NCI-H1105 treated with DMSO at 0.1 percent for 48 hours (cell line): ENCODE measurements at places on chromosomes 11 and 22.

GRCh38 chr22:42431401-42432019 lies 693 bp downstream of the NFAM1 start:
- DNase-seq = no peak

GRCh38 chr11:110614031-110614430 lies 98.2 kb downstream of the ARHGAP20 start:
- no peak for DNase-seq

DNA sequence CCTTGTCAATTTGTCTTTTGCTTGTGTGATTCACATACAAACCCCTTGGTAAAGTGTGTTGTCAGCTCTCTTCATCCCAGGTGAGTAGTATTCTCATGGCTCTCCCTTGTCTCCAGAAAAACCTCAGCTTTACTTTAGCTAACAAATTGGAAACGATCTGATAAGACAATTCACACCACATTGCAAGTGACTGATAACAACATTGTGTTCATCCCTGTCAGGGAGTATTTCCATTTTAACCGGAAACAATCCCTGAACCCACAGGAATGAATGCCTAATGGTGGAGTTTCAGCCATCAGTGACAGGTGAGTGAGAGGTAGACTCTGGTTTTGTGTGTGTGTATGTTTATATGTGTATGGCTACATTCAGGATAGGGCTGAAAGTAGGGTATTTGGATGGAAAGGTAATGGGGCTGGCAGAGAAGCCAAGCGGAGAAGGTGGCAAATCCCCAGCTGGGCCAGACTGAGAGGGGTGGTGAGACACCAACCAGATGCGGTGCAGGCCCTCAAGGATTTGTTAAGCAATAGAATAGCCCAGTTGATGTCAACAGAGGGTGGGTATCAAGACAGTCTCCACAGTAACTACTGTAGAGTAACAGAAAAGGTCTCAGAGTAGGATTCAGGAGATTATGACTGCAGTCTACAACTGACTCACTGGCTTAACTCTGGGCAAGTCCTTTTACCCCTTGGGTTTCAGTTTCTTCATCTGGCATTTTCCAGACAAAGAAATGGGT lies 7.6 kb downstream of the LRRC51 start:
- DNase-seq = no peak

- no peak for DNase-seq
Observed at GRCh38 chr11:83847467-83848034, 561.4 kb upstream of the CCDC90B start.

DNA sequence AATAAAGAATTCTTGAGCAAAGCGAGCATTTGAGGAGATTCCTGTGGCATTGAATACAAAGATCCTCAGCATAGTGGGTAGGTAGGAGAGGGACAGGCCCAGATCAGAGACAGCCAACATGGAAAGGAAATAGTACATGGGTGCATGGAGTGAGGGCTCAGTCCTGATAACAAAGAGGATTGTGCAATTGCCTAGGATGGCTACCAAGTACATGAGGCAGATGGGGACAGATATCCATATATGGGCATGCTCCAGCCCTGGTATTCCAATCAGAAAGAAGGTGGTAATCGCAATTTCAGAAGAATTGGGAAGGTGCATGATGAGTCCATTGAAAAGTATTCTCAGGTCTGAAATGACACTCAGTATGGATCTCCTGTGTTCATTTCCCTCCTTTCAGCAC lies 8.6 kb downstream of the OR51T1 start:
- no peak for DNase-seq

DNA sequence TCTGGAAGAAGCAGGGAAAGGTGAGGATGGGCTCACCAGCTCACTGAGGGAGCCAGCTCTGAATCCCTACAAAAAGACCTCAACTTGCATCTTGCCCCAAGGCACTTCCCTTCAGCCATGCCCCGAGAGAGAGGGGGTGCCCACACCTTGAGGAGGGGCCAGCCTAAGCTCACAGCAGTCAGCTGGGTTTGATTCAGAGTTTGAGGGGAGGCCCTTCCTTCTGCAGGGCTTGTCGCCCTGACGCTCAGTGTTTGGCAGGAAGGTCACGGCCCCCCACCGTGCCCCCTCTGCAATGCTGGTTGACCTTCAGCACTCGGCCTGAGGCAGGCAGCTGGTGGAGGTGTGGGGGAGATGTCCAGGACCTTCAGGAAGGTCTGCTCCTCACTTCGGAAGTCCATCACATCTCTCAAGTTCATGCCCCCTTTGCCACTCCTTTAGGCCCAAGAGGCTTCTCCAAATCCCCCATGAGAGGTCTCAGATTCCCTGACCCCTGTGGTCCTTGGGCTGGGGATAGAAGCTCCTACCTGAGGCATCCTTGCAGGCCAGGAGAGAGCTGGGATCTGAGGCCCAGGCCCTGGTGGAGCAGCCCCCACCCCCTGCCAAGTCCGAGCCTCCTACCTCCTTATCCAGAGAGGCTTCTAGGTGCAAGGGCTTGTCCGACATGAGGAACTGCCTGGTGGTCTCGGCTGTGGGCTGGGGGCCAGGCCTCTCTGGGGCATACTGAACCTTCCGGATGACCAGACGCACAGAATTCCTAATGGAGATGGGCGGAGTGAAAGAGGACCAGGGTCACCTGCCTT lies 37.6 kb downstream of the TPBGL start:
- no peak for DNase-seq

DNA sequence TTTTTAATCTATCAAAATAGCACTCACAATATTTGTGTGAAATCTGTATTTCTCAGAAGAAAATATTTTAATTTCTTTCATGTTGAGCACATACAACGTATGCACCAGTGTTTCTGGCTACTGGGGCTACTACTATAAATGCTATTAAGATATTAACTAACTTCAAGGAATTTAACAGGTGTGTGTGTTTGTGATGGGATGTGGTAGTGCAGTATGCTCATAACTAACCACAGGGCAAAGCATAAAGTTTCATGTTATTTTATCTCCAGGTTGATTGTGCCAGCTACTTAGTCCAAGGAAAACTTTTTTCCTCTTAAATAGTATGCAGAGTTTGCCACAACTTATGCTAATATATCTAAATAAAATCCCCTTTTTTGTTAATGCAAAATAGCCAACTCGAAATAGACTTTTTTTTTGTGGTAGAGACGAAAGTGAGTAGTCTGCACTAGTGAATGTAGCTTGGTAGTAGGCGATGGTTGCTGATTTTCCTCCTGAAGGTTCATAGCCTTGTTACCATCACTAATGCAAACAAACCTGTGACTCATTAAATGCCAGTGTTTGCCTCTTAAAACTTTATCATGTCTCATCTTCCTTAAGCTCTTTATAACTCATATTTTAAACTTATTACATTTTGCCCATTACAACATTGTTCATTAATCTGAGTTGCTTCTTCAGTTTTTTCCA lies 565.5 kb upstream of the ANO3 start:
- no peak for DNase-seq

GRCh38 chr22:36520423-36520822 lies 8.5 kb downstream of the EIF3D start:
- DNase-seq = no peak

DNA sequence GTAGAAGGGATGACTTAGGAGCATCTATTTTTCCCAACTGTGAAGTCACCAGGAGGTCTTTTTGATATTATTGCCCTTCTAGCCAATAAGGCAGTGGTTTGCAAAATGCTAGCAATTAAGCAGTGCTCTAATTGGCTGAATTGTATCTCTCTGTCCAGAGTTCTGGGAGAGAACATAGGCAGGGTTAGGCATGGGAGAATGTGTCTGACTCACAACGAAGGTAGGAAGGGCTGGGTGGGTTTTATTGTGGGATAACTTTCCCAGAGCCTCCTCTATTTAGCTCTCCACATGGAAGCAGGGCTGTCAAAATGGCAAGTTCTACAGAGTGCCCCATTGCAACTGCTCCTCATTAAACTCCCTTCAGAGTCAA lies 415.9 kb upstream of the CADM1 start:
- no peak for DNase-seq
